ENCODE measurements at places on chromosomes 5 and 9.

GRCh38 chr9:119251936-119252335 lies 117.3 kb downstream of the BRINP1 start:
- no peak for DNase-seq

- DNase-seq = no peak
These were observed 6.8 kb upstream of the ZBTB34 start for GRCh38 chr9:126853667-126854066.

DNA sequence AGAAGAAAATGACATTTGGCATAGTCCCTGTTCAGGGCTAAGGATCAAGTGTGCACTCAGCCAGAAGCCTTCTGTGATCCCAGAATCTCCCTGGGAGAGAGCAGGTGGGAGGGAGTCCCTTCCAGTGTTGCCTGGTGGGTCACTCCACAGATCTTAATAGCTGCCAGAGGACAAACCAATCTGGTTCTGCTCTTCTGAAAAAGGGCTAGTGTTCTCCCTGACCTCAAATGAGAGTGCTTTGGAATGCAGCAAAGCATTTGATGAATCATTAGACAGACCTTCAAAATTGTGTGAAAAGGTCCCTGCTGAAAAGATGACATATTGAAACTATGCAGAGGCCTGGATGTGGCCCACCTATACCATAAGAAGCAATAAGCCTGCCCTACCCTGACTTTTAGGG lies 339.7 kb downstream of the TMEM232 start:
- no peak for DNase-seq

DNA sequence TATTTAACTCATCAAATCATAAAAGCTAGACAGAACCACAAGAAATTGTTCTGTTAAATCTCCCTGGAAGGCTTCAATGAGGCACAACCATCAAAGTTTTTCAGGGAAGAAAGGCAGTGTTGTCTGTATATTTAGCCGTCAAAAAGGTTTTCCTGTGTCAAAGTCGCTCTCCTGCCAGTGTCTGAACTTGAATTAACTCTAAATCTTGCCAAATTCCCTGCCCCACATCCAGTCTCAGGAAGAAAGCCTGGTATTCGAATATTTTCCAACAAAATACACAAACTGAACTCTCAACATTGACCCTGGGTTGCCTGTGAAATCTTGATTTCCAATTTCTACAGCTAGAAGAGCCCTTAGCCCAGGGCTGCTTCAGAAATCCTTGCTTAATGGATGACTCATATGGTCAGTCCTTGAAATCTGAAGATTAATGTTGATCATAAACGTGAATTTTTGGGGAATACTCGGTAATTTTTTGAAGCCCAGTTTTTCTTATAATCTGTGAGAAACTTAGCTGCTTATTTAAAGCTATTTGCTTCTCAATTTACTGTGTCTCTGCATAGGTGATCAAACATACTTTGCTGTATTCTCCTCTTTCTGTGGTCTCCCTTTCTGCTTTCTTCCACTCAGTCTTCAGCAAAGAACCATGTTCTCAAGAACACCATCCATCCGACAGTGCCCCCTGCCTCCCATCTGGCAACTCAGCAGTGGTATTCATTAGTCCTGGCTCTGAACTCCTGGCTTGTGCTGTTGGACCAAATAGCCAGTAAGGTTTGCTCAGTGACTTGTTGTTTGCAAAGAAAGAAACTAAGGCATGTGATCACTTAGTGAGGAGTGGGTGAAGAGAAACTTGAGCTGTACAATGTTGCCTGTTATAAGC lies 58.9 kb downstream of the NREP start:
- DNase-seq = no peak

GRCh38 chr9:93820667-93821306 lies 134.4 kb downstream of the BARX1 start:
- no peak for DNase-seq

DNA sequence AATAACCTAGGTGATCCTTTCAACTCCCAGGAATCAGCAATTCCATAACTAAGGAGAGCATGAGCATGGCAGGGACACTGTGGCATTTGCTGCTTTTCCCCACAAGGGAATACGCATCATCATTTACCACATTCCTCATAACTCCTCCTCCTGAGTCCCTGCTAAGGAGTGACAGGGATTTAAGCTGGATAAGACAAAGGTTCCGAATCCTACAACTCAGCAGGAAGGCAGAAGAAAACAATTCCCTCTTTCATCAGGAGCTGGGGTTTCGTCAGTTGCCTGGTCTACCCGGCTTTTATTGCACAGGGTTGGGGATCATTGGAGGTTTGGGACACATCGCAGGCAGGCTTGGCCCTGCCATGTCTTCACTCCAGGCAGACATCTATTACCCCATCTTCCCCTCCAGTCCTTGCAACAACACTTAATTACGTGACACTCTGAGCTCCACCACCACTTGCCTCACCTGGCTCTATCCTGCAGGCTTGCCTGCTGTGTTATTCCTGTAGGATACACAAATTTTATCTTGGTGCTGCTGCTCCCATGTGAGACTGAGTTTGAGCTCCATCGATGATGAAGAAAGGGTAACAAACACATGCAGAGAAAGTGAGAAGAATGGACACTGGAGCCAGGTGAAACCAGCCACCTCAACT lies 563.0 kb upstream of the KLF4 start:
- DNase-seq = no peak

DNA sequence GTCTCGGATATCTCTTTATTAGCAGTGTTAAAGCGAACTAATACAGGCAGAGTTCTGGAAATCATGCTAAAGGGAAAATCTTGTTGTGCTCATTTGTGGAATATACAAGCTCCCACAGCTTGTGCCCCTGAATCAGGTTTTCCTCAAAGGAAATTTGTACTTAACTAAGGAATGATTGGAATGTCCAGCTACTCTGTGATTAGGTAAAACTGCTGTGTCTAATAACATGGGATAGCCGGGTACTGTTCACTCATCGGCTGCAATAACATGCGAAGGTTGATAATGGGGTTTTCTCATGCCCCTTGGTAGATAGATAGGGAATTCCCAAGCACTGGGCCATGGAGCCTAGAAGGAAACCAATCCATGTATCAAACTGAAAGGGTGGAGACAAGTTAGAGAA lies 306.7 kb downstream of the NR2F1-AS1 start:
- DNase-seq = no peak

DNA sequence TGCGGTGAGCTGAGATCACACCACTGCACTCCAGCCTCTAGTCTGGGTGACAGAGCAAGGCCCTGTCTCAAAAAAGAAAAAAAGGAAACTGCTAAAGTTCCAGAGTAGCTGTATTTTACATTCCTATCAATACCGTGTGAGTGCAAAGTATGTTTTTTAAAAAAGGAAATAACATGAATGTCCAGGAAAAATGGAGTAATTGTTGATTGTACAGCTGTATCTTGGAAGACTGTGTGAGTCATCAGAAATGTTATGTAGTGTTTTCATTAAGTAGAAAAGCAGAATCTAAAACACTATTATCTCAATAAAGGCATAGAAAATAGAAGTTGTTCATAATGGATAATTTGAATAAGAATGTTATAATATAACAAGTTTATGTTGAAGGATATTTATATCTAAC lies 53.9 kb downstream of the ZCCHC7 start:
- DNase-seq = no peak

GRCh38 chr9:107711542-107711941 lies 222.0 kb upstream of the KLF4 start:
- no peak for DNase-seq

DNA sequence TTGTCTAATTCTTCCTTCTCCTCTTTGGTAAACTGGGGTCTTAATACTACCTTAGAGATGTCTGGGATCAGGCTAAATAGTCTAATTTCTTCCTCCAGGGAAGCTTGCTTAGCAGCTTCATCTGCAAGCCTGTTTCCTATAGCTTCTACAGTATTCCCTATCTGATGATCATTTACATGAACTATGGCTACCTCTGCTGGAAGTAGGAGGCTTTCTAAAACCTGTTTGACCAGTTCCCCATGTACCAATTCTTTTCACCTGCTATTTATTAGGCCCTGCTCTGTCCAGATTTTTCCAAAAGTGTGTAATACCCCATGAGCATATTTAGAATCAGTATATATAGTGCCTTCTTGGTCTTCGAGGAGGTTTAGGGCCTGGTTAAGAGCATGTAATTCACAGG lies 619.8 kb downstream of the HINT1 start:
- DNase-seq = no peak

DNA sequence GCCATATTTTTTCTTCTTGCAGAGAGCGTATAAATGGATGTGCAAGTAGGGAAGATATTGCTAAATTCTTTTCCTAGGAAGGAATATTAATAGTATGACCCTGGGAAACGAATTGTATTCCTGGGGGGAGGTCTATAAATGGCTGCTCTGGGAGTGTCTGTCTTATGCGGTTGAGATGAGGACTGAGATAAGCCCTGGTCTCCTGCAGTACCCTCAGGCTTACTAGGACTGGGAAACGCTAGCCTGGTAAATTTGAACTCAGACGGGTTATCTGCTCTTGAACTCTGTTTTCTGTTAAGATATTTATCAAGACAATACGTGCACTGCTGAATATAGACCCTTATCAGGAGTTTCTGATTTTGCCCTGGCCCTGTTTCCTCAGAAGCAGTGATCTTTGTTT lies 1126.4 kb upstream of the C9orf72 start:
- DNase-seq = no peak

DNA sequence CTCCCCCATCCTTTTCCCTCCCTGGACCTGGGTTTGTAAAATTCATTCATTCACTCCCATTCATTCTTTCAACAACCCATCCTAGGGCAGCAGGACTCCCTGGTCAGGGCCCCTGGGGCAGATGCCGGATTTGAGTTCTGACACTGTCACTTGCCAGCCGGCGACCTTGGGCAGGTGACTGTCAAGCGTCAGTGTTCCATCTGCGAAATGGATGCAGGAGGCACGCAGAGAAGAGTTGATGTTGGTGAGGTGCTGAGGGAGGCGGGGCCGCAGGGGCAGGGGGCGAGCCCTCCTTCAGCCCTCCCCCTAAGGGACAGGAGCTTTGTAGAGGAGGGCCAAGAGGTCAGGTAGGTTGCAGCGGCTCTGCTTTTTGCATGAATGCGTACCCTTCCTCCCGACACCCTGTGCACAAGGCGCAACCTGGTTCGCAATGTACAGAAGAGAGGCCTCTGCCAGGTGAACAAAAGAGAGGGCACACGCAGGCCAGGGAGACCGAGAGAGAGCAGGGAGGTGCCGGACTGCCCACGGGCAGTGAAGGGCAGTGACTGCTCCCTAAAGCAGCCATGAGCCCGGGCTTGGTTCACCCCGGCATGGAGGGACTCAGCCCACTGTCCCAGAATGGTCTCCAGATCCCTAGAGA lies 128.1 kb downstream of the BARX1 start:
- DNase-seq = no peak

- no peak for DNase-seq
These were observed 13.3 kb downstream of the DCANP1 start for GRCh38 chr5:135433681-135434426.

DNA sequence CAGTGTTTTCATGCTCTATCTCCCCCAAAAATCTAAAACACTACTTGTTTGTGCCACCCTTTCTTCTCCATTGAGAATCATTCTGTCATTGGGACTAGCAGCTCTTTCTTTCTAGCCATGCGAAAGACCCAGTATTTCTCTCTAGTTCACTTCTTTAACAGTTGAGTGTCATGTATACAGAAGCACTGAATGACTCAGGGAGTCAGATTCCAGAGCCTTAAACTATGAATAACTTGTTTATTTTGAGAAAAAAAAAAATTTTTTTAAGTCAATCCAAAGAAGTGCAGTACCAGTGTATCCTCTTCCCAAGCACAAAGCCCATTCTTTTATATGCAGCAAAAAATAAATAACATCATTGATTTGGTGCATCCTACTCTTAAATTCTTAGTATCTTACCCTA lies 415.4 kb upstream of the GRAMD2B start:
- no peak for DNase-seq

GRCh38 chr5:175317872-175318271 lies 126.1 kb downstream of the DRD1 start:
- no peak for DNase-seq

DNA sequence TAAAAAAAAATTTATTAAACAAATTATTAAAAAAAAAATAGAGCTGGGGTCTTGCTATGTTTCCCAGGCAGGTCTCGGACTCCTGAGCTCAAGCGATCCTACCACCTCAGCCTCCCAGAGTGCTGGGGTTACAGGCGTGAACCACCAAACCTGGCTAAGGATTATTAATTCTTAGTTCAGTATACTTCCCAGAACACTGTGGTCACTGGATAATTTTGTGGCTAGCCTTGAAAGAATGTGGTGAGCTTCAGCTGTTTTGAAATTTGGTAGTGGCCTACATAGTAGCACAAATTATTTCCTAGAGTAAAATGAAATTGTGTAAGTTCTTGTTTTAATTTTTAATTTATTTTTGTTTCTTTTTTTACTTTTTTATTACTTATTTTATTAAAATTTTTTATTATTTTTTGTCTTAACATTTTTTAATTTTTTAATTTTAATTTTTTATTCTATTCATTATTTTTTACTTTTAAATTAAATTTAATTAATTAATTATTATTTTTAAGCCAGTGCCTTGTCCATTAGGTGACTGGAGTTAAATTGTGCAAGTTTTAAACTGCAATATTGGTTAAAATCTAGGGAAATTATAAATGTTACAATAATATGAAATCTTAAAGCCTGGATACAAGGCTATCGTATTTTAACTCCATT lies 23.0 kb downstream of the ARRDC3 start:
- DNase-seq = no peak

GRCh38 chr5:72161951-72162350 lies 54.7 kb downstream of the MAP1B start:
- no peak for DNase-seq

DNA sequence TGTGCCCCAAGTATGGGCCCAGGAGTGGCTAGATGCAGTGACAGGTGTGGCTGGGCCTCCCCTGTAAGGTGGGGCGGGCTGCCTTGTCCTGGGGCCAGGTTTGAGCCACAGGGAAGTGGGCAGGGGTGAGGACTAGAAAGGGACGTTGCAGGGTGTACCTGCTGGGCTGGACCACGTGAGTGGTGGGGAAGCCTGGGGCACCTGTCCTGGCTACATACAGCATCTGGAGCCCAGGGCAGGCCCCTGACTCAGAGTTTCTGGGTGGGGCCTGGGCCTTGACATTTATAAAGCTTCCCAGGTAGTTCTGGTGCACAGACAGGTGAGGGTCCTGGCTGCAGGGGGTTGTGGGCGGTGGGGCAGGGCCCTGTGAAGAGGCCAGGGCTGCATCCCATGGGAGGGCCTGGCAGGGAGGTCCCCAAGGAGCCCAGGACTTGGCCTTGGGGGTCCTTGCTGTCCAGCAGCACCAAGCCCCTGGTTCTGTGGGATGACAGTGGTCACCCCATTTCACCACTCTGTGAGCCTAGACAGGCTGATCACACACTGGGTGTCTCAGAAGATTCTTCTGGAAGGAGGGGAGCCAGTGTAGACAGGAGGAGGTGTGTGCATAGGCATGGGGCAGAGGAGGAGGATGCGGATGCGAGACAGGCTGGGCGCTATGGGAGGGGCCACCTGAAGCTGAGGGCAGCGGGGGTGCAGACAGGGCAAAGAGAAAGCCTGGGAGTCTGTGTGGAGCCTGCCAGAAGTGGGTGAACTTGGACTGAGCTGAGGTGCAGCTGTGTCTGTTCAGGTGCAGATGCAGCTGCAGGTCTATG lies 94.0 kb downstream of the PHF2 start:
- DNase-seq = no peak

GRCh38 chr5:96885518-96886338 lies 9.4 kb downstream of the ERAP2 start:
- no peak for DNase-seq

GRCh38 chr9:1726993-1727759 lies 288.0 kb upstream of the SMARCA2 start:
- DNase-seq = peak; percentile 0
